ENCODE measurements at places on chromosomes 2 and 18.
A peak's percentile ranks its signal among the peaks of the same experiment; 100 is the strongest.

DNA sequence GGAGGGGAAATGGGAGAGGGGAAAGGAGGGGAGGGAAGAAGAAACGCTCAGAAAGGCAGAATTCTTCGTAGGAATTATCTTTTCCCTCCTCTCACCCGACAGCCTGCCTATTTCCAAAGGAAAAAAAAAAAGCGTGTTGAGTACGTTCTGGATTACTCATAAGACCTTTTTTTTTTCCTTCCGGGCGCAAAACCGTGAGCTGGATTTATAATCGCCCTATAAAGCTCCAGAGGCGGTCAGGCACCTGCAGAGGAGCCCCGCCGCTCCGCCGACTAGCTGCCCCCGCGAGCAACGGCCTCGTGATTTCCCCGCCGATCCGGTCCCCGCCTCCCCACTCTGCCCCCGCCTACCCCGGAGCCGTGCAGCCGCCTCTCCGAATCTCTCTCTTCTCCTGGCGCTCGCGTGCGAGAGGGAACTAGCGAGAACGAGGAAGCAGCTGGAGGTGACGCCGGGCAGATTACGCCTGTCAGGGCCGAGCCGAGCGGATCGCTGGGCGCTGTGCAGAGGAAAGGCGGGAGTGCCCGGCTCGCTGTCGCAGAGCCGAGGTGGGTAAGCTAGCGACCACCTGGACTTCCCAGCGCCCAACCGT is at the start of gene GAD1:
TSS of gene GAD1 (plus strand) at position 384 of the 589 bp plus-strand sequence. CDS start 1,705 bp downstream, outside the sequence.
- DNase-seq: peak; percentile 60

GRCh38 chr2:7683708-7684107 is 766.5 kb downstream of the RNF144A start:
- no peak for DNase-seq

- DNase-seq: no peak
Measured at GRCh38 chr2:218276986-218277755, 6.9 kb downstream of the PNKD start.

GRCh38 chr2:64018701-64019082 is 536 bp downstream of the VPS54 start:
- no peak for DNase-seq

DNA sequence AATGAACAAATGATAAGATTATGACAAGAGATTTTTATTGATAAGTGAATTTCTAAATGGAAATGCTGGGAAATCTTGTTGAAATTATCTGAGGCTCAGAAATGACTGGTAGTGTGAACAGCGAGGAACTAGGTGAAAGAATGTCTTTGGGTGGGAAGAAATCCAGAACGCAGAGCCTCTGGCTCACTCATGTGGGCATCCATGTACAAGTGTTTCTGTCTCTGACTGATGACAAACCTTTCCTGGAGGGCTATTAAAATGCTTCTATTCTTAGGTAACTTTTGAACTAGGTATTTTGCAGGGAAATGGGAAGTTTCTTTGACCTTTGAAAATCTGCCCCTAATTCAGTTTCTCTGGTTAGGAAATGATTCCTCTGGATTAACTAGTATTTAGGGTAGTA is 598.6 kb downstream of the SLC4A3 start:
- DNase-seq: no peak

DNA sequence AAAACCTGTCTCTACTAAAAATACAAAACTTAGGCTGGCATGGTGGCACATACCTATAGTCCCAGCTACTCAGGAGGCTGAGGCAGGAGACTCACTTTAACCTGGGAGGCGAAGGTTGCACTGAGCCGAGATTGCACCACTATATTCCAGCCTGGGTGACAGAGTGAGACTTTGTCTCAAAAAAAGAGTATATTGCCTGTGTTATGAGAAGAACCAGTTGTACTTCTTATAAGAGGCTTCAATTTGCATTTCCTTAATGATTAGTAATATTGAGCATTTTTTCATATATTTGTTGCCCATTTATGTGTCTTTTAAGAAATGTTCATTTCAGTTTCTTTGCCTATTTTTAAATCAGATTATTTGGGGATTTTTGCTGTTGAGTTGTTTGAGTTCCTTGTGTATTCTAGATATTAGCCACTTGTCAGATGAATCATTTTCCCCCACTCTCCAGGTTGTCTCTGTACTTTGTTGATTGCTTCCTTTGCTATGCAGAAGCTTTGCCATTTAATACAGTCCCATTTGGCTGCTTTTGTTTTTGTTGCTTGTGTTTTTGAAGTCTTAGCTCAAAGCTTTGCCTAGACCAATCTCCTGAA is 75.8 kb upstream of the LRPPRC start:
- DNase-seq: no peak

GRCh38 chr18:8766559-8767293 is 61.4 kb downstream of the MTCL1 start:
- DNase-seq: no peak

DNA sequence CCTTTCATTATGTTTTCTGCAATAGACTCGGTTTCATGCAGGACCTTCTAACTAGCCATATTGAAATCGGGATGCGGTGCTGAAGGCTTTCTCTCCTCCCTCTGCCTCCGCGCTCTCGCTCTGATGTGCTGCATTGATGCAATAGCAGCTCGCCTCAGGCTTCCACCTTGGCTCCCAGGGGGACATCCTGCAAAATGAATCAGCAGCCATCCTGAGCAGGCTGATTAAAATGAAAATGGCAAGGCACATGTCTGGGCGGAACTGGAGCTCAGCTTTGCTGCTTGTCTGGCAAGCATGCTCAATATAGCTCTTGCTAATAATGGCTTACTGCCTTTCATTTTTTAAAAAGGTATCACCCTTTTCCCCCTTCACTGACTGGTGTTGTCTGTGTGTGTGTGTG is 806 bp upstream of the MYT1L start:
- DNase-seq: no peak

- DNase-seq: no peak
Measured at GRCh38 chr2:15853903-15854302, 86.4 kb upstream of the MYCN start.

DNA sequence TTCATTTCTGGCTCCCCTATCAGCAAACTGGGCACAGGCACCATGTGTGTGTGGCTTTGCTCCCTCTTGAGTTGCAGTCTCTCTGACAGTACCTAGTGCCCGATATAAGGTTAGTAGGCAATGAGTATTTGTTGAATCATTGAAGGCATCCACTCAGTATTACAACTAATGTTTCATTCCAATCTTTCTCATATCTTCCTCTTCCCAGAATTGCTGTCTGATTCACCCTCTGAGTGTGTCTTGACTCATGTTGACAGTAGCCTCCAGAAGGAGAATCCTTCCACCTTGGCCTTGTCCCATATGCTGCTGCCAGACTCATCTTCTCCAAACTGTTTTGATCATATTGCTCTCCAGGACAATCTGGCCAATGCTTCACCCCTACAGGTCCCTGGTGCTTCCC is 202.5 kb downstream of the LRRTM1 start:
- no peak for DNase-seq

DNA sequence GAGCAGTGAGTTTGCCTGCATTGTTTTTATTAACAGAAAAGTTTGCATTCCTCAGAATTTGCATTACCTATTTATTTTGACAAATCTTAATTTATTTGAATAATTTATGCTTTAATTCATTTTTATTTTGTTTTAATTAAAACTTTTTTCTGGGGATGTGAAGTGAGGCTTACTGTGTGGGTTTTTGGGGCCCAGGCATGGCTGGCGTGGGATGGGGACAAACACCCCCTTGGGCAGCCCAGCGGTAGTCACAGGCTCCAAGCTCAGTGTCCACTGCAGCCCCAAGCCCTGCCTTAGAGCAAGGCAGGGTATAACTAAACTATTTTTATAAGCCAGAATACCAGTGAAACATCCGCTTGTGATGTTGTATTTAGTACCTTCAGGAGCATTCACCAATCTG is 95.7 kb upstream of the PXDN start:
- DNase-seq: no peak
